ENCODE measurements at places on chromosomes 12 and 14. TPM values are rescaled to one million over a fixed set of nuclear protein-coding genes. Genes with fewer than 3 reads are reported as not detected.

KLRG1 gene
- total RNA-seq = 0.22 TPM

NCAPD2 gene
- total RNA-seq = 16.9 TPM

SOX5 gene
- 0.11 TPM for total RNA-seq

FLRT2 gene
- 100 TPM for total RNA-seq

HCFC2 gene
- 19.9 TPM for total RNA-seq

All from dermis lymphatic vessel endothelial cell (primary cell).